Inflammatory macrophage treated with lipopolysaccharide for 1 hour (primary cell): ENCODE measurements at places on chromosomes 2 and 18.

- DNase-seq: peak; percentile 29
These were observed 14.6 kb upstream of the LAPTM4A start for GRCh38 chr2:20065885-20066602.

- no peak for DNase-seq
These were observed 34.6 kb downstream of the ODC1 start for GRCh38 chr2:10413503-10413902.

DNA sequence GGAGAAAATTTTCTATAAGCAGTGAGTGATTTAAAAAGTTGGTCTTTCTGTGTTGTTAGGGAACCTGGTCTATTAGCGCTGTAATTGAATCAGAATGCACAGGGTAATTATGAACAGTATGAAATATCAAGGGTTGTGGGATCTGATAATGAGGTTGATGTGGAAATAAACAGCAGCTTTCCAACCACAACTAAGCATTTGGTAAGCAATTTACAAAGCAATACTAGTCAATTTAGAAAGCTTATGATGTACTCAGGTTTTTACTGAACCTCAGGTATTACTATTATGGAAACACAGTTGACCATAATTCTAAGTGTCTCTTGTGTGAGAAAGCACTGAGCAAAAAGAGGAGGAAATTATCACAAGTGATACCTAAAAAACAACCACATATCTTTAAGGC is 11.0 kb upstream of the SMCHD1 start:
- DNase-seq: no peak

- DNase-seq: no peak
These were observed 344.8 kb downstream of the TGIF1 start for GRCh38 chr18:3794537-3795348.

DNA sequence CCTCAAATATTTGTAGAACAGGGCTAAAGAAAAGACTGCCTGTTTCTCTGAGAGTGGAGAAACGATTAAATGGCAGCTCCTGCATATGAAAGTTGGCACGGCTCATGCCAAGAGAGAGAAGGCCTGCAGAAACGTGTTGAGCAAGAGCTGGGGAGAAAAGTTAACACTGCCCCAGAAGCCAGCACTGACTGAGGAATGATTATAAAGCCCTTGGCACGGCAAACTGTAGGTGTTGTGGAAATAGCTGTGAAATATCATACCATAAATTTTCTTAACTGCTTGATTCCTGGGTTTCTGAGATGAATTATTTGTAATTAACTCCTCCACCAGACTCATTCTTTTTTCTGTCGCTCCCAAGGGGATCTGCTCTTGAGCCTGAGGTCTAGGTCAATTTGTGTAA is 4.3 kb downstream of the FRZB start:
- no peak for DNase-seq

DNA sequence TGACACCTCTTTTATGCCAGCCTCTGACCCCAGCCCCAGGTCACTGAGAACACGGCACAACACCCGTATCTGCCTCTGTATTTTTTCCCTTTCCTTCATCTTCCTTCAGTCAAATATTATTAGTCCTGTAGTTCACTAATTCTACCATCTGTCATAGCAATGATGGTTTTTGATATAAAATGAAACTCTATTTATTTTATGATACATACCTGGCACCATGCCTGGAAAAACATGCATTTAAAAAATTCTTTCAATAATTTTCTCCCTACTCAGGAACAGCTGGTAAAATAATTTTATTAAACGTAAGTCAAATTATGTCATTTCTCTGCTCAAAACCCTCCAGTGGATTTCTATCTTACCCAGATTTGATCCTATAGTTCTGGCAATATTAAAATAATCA is 224.7 kb downstream of the CDH7 start:
- DNase-seq: no peak

DNA sequence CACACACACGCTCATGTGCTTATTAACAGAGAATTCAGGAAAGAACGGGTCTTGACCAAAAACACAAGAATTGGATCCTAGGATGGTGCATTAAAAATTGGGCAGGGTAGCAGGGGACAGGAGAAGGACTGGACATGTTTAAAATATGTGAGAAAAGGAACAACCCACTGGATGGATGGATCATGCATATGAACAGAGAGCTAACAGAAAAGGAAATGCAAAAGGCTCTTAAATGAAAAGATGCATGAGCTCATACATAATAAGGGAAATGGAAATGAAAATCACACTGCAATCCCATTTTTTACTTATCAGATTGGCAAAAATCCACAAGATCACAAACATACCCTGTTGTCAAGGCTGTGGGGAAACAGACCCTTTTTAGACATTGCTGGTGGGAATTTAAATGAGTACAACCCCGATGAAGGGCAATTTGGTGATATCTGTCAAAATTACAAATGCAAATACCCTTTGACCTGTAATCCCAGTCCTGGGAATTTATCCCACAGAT is 440.6 kb upstream of the SLC14A2 start:
- DNase-seq: no peak

GRCh38 chr2:49845671-49846070 is 691.4 kb upstream of the FSHR start:
- DNase-seq: no peak

DNA sequence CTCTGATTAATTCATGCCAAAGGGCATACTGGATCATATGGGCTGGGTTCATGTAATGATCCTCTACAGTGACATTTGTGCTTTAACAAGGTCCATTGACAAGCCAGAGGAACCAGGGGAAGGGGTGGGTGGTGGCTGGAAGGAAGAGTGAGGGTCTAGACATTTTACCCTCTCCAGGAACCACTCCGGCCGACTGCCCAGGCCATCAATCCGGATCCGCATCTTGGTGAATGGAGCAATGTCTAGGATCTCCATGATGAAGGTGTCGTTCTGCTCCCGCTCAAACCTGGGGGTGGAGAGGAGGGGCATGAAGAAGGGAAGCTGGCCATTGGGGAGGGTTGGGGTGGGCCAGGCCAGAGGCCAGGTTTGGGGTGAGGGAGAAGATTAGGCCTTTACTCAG is 147.5 kb downstream of the LOXHD1 start:
- DNase-seq: no peak

DNA sequence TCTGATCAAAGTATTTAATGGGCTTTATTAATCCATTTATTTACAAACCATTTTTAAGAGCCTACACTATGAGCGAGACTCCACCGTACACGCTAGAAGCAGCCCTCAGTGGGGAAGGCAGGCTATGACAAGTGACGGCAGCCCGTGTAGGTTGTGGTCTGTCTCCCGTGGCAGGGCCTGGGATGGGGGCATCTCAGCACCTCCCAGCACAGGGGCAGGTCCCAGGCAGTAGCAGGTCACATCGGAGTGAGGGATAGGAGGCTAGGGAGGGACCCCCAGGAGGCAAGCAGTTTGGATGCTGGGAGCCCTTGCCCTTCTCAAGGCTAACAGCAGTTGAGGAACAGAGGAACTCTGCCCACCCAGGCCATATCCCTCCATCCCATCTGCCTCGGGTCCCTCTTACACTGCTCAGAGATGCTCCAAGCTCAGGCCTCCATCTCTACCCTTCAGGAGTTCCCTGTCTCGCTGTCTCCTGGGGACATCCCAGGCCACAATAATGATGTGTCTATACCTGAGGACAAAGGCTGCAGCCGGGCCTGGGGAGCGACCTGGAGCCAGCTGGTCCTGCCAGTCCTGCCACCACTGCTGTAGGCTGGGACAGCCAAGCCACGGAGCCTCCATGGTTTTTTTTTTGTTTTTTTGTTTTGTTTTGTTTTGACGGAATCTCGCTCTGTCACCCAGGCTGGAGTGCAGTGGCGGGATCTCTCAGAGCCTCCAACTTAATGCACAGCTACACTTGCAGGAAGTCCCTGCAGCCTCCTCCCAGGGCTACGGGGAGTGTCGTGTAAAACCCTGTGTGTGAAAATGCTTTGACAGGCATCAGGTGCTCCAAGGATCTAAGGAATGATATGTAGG is 92.0 kb downstream of the NDUFA10 start:
- DNase-seq: no peak

- DNase-seq: no peak
These were observed 91.4 kb upstream of the AQP4 start for GRCh38 chr18:26956863-26957262.

- DNase-seq: no peak
These were observed 116.8 kb upstream of the RAB6C start for GRCh38 chr2:129862668-129863067.

GRCh38 chr2:64639691-64640090 is 14.0 kb downstream of the SERTAD2 start:
- no peak for DNase-seq

DNA sequence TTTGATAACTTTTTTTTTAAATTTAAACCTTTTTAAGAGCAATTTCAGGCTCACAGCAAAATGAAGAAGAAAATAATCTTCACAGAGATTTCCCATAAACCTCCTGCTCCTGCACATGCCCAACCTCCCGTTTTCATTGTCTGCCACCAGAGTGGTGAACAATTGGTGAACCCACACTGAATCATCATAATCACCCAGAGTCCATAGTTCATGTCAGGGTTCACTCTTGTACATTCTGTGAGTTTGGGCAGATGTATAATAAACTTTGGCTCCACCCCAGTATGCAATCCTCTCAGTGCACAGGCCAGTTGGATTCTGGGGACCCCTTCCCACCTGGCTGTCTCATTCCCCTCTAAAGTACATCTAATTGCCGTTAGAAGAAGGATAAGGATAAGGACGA is 24.4 kb downstream of the C18orf54 start:
- DNase-seq: no peak

- no peak for DNase-seq
These were observed 23.0 kb downstream of the CDC42EP3 start for GRCh38 chr2:37648331-37649011.

GRCh38 chr18:63895190-63895589 is 7.7 kb downstream of the SERPINB2 start:
- DNase-seq: no peak

DNA sequence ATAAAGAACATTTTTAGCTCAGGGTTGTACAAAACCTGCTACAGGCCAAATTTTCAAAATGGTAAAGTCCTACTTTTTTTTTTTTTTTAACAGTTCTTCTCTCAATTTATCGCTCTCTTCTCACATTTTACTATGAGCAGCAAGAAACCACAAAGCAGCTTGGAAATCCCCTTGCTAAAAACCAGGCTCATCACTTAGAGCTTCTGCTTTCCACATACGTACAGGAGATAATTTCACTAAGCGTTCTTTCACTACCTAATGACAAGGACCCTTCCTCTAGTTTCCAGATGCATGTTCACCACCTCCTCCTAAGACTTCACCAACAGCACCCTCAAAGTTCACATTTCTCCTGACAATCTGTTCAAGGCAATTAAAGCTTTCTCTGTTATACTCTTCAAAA is 294.9 kb upstream of the CYRIA start:
- no peak for DNase-seq

DNA sequence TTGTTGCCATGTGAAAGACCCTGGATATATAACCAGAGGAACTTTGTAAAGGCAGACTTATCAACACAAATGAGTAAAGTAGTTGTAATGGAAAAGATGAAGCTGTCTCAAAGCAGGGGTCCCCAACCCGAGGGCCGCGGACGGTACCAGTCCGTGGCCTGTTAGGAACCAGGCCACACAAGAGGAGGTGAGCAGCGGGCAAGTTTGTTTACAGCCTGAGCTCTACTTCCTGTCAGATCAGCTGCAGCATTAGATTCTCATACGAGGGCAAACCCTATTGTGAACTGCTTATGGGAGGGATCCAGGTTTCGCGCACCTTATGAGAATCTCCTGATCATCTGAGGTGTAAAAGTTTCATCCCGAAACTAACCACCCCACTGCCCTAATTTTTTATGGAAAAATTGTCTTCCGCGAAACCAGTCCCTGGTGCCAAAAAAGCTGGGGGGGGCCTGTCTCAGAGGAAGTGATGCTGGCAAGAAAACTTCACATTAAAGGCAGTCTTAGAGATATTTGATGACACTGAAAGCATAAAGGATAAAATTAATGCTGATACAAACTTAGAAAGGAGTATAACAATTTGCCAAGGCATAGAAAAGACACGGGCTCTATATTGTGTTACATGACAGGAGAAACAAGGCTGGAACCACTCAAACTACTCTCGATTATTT is 57.5 kb upstream of the MSTN start:
- no peak for DNase-seq
